ENCODE measurements at places on chromosomes 4 and X. TPM values are rescaled to one million over a fixed set of nuclear protein-coding genes. Genes with fewer than 3 reads are reported as not detected.

Gene GK
- polyA plus RNA-seq: 14.3 TPM

Gene P2RY8
- polyA plus RNA-seq: 0.31 TPM

Gene REELD1
- not detected for polyA plus RNA-seq

Gene CT47B1
- polyA plus RNA-seq: not detected

Gene AWAT2
- not detected for polyA plus RNA-seq

Gene DRP2
- polyA plus RNA-seq: 0.25 TPM

Gene CCKAR
- not detected for polyA plus RNA-seq

Gene CTAG2
- 11.0 TPM for polyA plus RNA-seq

Gene LAP3
- 36.9 TPM for polyA plus RNA-seq

Gene CASK
- 10.9 TPM for polyA plus RNA-seq

Gene KCTD8
- polyA plus RNA-seq: 0.15 TPM

Gene FGFBP2
- polyA plus RNA-seq: not detected

Gene RAB33B
- polyA plus RNA-seq: 9.6 TPM

Gene ETNPPL
- not detected for polyA plus RNA-seq

Gene C4orf50
- not detected for polyA plus RNA-seq

Gene FOXP3
- polyA plus RNA-seq: not detected

Gene RLIM
- 6.3 TPM for polyA plus RNA-seq

Gene CTAG1A
- polyA plus RNA-seq: not detected

Gene SGMS2
- polyA plus RNA-seq: 9.9 TPM

Gene RNF175
- polyA plus RNA-seq: 0.33 TPM

Gene SPANXA1
- not detected for polyA plus RNA-seq

Gene USP17L19
- not detected for polyA plus RNA-seq

Gene SHISA3
- 3.3 TPM for polyA plus RNA-seq

Gene LUZP4
- polyA plus RNA-seq: not detected

Gene LPAR4
- 0.18 TPM for polyA plus RNA-seq

Gene DNAJB14
- polyA plus RNA-seq: 12.4 TPM

Gene GNRHR
- polyA plus RNA-seq: not detected

Gene FOXR2
- not detected for polyA plus RNA-seq

Gene LDB2
- 20.0 TPM for polyA plus RNA-seq

Gene NDST3
- not detected for polyA plus RNA-seq

Gene PHEX
- polyA plus RNA-seq: 0.13 TPM

Gene TRIML1
- not detected for polyA plus RNA-seq

Gene KLB
- 0.13 TPM for polyA plus RNA-seq

All from aorta (tissue), 5 donors.